ENCODE measurements at places on chromosomes 1 and 21.

DNA sequence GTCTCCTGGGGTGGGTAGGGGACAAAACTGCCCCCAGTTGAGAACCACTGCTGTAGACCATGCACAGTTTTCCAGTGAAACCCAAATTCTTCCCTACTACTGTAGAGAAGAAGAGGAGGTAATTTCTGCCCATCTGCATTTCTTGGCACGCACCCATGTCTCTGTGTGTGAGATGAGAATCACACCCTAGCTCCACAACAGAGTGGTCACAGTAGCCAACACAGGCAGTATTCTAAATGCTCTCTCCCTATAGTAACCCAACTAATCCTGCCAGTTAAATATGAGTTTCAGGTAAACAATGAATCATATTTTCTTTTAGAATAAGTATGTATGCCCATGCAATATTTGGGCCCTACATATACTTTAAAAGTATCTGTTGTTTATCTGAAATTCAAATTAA is 1.2 kb upstream of the CAPN2 start:
- H3K36me3 ChIP-seq = peaks cover 19% of the 10 kb centered on the region
- no peak overlapping the region for H3K27ac ChIP-seq
- no peak for DNase-seq
- H3K4me3 ChIP-seq = peak overlapping the region; percentile 2

- H3K4me1 ChIP-seq = no peaks in the 10 kb centered on the region
- no peak overlapping the region for H3K27ac ChIP-seq
- peaks cover 8% of the 10 kb centered on the region for H3K27me3 ChIP-seq
Measured at GRCh38 chr21:33747420-33747819, 105.1 kb downstream of the ITSN1 start.

- H3K4me1 ChIP-seq = peaks cover 13% of the 10 kb centered on the region
- H3K36me3 ChIP-seq = no peaks in the 10 kb centered on the region
- no peak overlapping the region for H3K27ac ChIP-seq
- H3K4me3 ChIP-seq = no peak overlapping the region
Measured at GRCh38 chr1:232940262-232940661, 10.1 kb upstream of the NTPCR start.

DNA sequence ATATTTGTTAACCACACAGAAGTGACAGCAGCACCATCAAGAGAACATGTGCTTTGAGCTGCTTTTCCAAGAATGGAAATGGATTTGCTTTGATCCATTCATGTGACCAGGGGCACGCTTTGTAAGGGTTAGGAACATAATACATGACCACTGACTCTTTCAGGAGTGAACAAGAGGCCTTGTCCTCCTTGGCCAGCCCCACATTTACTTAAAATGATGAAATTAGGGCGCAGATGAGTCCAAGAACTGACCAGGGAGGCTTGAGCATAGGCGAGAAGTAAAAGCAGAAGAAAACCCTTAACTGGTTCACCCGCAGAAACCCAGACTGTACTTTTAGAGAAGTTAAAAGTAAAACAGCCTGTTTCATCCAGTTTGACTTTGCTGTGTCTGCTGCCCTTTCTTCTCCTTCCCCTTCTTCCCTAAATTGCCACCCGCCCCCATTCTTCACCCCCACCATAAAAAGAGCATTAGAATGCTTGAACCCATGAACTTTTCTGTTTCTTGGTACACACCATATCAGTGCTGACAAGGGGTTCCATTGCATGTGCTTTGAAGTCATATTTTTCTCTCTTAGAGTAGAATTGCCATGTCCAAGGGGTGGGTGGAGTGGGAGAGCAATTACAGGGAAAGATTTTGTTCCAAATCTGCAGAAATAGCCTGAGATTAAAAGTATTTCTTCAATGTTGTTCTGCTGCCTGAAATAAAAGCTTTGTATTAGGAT is 2.6 kb upstream of the GLUL start:
- peaks cover 33% of the 10 kb centered on the region for H3K27me3 ChIP-seq
- H3K4me3 ChIP-seq = no peak overlapping the region
- no peak overlapping the region for H3K27ac ChIP-seq
- DNase-seq = no peak
- H3K4me1 ChIP-seq = peaks cover 36% of the 10 kb centered on the region

DNA sequence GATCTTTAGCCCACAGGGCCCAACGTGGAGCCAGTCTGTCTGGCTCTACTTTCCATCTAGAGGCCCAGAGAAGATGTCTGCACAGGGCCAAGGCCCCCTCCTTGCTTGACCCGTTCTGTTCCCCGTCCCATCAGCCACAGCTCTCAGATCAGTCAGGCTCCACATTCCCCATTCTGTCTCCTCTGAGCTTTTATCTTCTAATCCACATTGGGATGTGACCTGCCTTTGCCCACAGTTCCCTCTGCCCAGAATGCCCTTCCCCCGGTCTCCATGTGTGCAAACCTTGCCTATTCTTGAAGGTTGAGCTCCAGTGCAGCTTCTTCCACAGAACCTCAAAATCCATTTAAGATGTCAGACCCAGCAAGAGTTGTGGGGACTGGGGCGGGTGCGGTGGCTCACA is 53.3 kb upstream of the WASF2 start:
- H3K36me3 ChIP-seq = peaks cover 8% of the 10 kb centered on the region
- H3K27ac ChIP-seq = no peak overlapping the region
- H3K27me3 ChIP-seq = no peaks in the 10 kb centered on the region
- no peak for DNase-seq
- peaks cover 24% of the 10 kb centered on the region for H3K4me1 ChIP-seq
- H3K4me3 ChIP-seq = no peak overlapping the region

DNA sequence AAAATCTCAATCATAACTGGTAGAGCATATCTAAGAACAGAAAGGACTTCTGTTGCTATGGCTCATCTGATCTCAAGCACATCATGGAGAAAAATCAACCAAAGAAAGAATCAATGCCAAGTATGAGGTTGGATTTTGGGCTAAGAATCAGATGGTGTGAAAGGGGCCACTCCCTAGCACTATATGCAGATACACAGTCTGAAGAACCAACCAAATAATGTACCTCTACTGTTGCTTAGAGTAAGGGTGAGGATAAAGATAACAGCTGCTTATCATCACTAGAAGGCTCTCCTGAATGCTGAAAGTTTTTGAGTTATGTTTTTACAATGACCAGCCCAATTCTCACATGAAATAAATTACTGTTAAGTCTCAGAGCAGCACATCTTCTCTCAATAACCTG is 35.6 kb downstream of the ST7L start:
- H3K4me3 ChIP-seq = no peak overlapping the region
- DNase-seq = no peak
- H3K4me1 ChIP-seq = no peaks in the 10 kb centered on the region

DNA sequence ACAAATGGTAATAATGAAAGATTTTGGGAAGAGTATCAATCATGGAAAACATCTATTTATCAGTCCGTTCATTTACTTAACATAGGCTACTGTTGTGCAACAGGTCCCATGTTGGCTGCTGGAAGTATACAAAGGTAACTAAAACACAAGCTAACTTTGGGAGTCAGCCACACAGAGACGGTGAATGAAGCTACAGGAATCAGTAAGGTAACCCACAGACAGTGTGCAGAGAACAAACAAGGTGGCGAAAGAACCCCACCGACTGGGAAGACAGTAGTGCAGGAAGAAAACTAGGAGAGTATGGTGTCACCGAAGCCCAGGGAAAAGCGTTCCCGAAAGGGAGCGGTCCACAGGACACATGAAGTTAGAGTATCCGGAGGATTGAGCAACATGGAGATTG is 342.3 kb downstream of the SMYD3 start:
- H3K27ac ChIP-seq = no peak overlapping the region
- H3K4me3 ChIP-seq = no peak overlapping the region
- H3K27me3 ChIP-seq = no peaks in the 10 kb centered on the region
- no peaks in the 10 kb centered on the region for H3K4me1 ChIP-seq

DNA sequence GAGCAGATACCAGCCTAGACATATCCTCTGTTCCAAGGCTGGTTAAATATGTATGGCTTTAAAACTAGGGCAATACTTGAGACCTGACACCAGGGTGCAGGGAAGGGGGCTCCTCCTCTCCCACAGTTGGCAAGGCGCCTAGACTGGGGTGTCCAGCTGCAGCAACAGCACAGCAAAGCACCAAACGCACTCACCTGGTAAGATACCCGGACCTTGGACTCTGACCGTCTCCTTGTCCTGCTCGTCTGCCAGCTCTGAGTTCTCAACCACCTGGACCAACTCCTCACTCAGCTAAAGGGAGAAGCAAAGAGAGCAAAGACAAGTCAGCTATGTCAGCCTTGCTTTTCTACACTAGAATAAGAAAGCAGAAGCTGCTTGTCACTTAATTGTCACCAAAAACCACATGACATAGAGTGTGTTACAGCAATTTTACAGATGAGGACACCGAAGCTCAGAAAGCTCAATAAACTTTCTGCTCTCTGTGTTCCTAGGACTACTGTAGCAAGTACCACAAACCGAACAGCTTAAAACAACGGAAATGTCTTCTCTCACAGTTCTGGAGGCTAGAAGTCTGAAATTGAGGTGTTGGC is 4.4 kb downstream of the PACC1 start:
- no peak overlapping the region for H3K4me3 ChIP-seq
- DNase-seq = no peak
- peaks cover 54% of the 10 kb centered on the region for H3K36me3 ChIP-seq
- peaks cover 30% of the 10 kb centered on the region for H3K4me1 ChIP-seq
- H3K27me3 ChIP-seq = no peaks in the 10 kb centered on the region

Measured in activated naive CD4-positive, alpha-beta T cell treated with anti-CD3 and anti-CD28 coated beads, Interleukin-2, amount 10 ng/mL, durations not matched to agents 7 days and 5 days (primary cell).